Activated B cell treated with CpG ODN at 0.5 μM for 24 hours (primary cell): ENCODE measurements at places on chromosomes 7 and 10. TPM values are rescaled to one million over a fixed set of nuclear protein-coding genes. Genes with fewer than 3 reads are reported as not detected.
A peak's percentile ranks its signal among the peaks of the same experiment; 100 is the strongest.

DNA sequence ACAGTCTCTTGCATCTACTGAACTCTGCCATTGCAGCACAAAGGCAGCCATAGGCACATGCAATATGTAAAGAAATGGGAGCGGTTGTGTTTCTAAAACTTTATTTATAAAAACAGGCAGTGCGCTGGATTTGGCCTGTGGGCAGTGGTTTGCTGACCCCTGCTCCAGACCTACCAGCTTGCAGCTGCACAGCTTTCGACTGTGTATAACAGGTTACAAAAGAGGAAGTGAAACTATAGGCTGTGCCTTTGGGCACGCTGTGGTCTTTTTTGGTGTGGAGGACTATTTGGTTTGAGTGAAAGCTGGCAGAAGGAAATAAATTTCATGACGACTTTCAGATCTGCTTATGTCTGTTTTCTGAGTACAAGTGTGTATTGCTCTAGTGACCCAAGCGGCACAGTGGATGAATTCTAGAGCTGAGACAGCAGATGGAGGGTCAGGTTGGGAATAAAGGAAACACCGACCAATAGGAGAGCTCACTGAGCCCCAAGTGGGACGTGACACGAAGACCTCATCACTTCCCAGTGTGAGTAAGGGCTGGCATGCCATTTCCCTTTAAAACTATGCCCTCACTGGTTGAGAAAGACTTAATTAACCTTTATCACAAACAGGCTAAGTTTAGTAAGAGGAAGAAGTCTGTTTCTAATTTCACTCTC, 152.7 kb downstream of the ANK3 start:
- peak; percentile 57 for DNase-seq

GRCh38 chr7:8213381-8213780, 48.6 kb downstream of the ICA1 start:
- no peak for DNase-seq

- no peak for DNase-seq
Observed at GRCh38 chr10:122864901-122865300, 14.5 kb downstream of the FAM24B start.

DNA sequence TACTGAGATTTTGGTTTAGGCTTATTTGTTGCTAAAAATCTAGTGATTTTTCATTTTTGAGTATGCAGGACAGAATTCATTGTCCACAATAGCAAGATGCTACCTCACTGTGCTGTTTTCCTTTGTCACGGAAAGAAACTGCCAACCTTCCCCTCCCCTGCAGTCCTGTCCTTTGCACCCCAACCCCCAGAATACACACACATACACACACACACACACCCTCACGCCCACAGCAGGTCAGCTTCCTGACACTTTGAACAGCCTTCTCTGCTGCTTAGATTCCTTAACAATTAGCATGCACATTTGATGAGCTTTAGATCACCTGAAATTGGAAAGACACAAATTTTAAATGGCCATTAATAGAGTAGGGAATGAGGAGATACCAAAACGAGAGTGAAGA, 32.1 kb downstream of the ARMC3 start:
- no peak for DNase-seq

- DNase-seq, result no peak
Observed at GRCh38 chr10:116186273-116186672, 86.7 kb downstream of the GFRA1 start.

- DNase-seq, result no peak
Observed at GRCh38 chr10:28326516-28327490, 23.9 kb upstream of the MPP7 start.

DNA sequence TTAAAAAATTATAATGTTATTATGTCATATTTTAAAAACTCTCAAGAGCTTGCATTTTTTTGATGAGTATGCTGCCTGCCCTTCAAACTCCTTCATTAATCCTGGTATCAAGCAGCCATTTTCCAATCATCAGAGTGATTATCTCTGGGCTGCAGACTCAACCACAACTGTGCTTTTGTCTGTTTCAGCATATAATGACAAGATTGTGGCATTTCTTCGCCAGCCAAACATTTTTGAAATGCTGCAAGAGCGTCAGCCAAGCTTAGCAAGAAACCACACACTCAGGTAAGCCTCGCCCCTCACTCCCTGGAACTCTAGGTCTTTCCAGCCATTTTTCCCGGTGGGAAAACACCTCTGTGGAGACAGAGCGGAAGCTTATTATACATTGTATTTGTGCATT, 90.0 kb upstream of the STK17A start:
- no peak for DNase-seq

DNA sequence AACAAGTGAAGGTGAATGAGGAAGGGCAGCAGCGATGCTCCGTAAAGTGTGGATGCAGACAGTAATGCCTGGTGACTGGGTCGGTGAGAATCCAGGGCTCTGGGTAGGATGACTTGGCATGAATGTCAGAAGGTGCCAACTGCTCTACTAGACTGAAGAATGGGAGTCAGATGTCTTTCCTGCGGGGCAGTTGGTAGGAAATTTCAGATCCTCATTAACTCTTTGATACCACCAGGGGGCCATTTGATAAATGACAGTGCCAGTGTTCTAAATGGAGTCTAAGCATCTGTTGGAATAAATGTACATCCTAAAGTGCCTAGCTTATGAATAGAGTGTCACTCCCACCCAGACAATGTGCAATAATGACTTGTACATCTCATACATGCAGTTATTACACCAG, 462.0 kb downstream of the GRM8 start:
- no peak for DNase-seq

DNA sequence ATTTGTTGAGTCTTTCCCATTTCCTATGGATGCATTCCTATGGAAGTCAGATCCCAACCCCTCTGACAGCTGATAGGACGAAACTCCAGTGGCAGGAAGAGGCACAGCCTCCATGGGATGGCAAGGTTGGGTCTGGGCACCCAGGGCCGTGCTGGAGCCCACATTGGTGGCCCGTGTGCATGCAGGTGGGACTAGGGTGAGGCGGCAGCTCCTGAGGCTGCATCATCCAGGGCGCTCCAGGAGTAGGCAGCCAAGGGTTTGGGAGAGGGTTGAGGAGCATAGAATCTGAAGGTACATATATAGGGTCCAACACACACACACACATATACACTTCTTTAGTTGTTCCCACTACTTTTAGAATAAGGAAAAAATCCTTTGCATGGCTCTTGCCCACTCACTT, 81.4 kb upstream of the BMPER start:
- DNase-seq, result no peak

- DNase-seq, result no peak
Observed at GRCh38 chr7:43764807-43765491, 6.5 kb downstream of the BLVRA start.

DNA sequence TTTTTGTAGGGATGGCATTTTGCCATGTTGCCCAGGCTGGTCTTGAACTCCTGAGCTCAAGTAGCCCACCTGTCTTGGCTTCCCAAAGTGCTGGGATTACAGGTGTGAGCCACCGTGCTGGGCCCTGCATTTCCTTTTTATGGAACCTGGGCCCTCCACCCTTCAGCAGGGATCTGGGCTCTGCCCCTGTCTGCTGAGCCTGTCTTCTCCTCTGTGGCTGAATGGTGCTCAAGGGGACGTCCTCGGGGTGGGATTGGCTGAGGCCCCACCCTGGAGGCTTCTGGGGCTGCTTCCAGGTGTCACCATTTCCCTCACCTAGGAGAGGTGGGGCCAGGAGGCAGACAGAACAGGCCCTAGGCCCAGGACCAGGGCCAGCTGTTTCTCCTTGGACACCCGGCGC, 18.4 kb downstream of the FAM241B start:
- DNase-seq, result no peak

GRCh38 chr10:93997546-93997945, 3.8 kb downstream of the PLCE1 start:
- DNase-seq, result no peak

GRCh38 chr7:100799037-100799896, 28.1 kb downstream of the EPHB4 start:
- peak; percentile 31 for DNase-seq

- no peak for DNase-seq
Observed at GRCh38 chr10:52283174-52283573, 30.9 kb upstream of the DKK1 start.

- no peak for DNase-seq
Observed at GRCh38 chr7:115747174-115747573, 283.4 kb downstream of the TFEC start.

- no peak for DNase-seq
Observed at GRCh38 chr7:150325110-150325611, 1.8 kb upstream of the ACTR3C start.

DNA sequence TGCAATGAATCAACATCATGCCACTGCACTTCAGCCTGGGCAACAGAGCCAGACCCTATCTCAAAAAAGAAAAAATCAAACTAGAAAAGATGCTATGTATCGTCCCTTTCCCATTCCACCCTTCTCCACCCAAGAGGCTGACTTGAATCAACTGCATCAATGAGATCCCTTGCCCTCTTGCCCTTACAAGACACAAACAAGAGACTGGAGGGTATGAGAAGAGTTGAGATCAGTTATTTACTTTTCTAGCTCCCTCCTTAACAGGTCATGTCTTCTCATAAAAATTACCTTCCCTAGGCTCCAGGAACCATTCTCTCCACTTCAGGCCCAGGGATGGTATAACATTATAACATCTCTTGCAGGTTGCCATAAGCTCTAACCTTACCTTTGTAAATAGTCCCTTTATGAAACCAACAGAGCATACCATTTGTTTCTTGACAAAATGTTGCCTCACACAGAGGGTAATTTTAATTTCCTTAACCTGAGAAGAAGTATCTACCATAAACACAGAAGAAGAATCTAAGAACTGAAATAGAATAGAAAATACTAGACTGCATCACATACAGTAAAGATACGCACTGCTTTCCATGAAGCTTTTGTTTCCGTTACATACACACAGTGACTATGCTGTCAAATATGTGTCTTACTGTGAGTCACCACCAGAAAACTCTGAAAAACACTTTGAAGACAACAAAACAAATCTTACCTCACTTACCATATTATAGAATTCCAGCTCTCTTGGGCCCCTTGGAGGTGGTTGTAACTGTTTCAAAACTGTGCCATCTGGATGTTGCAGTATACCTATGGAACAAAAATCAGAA, 30.5 kb downstream of the IPMK start:
- DNase-seq, result no peak

DNA sequence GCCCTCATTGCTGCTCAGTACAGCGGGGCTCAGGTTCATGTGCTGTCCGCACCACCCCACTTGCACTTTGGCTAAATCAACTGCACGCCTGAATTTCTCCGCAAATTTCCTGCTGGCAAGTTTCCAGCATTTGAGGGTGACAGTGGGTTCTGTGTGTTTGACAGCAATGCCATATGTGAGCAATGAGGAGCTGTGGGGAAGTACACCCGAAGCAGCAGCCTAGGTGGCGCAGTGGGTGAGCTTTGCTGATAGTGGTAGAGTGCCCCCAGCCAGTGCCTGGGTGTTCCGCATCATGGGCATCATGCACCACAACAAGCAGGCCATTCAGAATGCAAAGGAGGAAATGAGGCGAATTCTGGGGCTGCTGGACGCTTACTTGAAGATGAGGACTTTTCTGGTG, 103.9 kb upstream of the POT1 start:
- DNase-seq, result no peak

GRCh38 chr10:84789026-84789425, 460.6 kb downstream of the CCSER2 start:
- no peak for DNase-seq

DNA sequence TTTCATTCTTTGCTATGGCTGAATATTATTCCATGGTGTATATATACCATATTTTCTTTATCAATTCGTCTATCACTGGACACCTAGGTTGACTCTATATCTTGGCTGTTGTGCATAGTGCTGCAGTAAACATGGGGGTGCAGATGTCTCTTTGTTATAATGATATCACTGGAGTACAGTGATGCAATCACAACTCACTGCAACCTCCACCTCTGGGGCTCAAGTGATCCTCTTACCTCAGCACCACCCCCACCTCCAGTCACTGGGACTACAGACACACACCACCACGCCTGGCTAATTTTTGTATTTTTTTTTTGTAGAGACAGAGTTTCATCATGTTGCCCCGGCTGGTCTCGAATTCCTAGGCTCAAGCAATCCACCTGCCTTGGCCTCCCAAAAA, 15.6 kb downstream of the KLHL7 start:
- DNase-seq, result no peak

DNA sequence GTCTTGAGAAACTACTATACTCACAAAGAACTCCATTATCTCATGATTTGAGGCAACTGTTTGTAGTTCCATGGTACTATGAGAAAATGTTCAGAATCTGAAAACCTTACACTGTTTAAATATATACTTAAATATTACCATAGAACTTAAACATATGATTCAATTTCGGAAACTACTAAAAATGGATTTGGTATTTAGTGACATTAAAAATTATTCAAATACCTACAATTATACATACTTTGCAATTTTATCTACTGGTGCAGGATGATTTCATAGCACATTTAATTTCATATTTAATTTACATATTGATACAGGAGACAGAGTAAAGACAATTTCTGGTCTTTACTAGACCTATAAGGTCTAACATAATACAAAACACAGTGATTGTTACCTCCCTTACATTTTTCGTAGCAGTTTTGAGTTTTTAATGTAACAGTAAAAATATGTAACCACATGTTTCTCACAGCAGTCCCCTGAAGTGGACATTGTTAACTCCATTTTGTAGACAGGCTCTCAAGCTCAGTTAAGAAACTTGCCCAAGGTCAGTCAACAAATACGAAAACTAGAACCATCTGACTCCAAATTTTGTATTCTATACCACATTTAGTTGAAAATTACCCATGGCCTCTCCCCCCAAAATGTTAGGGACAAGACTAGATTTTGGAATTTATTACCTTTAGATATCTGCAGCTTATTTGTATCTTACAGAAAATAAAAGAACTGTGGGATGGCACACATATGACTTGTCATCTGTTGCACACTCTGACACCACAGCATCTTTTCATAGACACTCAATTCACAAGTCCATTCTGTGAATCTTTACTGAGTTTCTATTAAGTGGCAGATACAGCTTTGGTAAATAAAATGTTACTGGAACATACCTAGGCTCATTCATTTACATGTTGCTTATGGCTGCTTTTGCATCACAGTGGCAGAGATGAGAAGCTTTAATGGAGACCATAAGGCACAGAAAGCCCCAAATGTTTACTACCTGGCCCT, 36.8 kb downstream of the MTPN start:
- no peak for DNase-seq

Gene GRID1
- not detected in 2 replicates for total RNA-seq

Gene NFE2L3
- total RNA-seq, result 2.7 and 3.0 TPM in 2 replicates

Gene ICA1
- total RNA-seq, result not detected in 2 replicates

Gene SVIL
- total RNA-seq, result 0.62 and 1.9 TPM in 2 replicates

Gene AHCYL2
- 10.9 and 11.6 TPM in 2 replicates for total RNA-seq

Gene HK1
- total RNA-seq, result 47.2 and 52.1 TPM in 2 replicates

Gene MACC1
- 13.9 and 20.3 TPM in 2 replicates for total RNA-seq

Gene ADRA2A
- total RNA-seq, result not detected in 2 replicates

Gene RTKN2
- 0.09 and 0.17 TPM in 2 replicates for total RNA-seq

Gene PAX2
- total RNA-seq, result not detected in 2 replicates

Gene GJC3
- total RNA-seq, result not detected in 2 replicates
